ENCODE measurements at places on chromosomes 3 and 15.

GRCh38 chr3:60095516-60095915 lies 1045.7 kb upstream of the CFAP20DC start:
- DNase-seq: no peak
- H3K27ac ChIP-seq: no peak overlapping the region
- no peak overlapping the region for H3K4me3 ChIP-seq
- H3K36me3 ChIP-seq: no peaks in the 10 kb centered on the region
- no peaks in the 10 kb centered on the region for H3K4me1 ChIP-seq
- no peaks in the 10 kb centered on the region for H3K27me3 ChIP-seq

- no peak overlapping the region for H3K4me3 ChIP-seq
- no peaks in the 10 kb centered on the region for H3K36me3 ChIP-seq
- H3K27ac ChIP-seq: no peak overlapping the region
- peaks cover 46% of the 10 kb centered on the region for H3K27me3 ChIP-seq
- no peaks in the 10 kb centered on the region for H3K4me1 ChIP-seq
- no peak for DNase-seq
Observed at GRCh38 chr15:58074452-58074851, 8.9 kb upstream of the ALDH1A2 start.

DNA sequence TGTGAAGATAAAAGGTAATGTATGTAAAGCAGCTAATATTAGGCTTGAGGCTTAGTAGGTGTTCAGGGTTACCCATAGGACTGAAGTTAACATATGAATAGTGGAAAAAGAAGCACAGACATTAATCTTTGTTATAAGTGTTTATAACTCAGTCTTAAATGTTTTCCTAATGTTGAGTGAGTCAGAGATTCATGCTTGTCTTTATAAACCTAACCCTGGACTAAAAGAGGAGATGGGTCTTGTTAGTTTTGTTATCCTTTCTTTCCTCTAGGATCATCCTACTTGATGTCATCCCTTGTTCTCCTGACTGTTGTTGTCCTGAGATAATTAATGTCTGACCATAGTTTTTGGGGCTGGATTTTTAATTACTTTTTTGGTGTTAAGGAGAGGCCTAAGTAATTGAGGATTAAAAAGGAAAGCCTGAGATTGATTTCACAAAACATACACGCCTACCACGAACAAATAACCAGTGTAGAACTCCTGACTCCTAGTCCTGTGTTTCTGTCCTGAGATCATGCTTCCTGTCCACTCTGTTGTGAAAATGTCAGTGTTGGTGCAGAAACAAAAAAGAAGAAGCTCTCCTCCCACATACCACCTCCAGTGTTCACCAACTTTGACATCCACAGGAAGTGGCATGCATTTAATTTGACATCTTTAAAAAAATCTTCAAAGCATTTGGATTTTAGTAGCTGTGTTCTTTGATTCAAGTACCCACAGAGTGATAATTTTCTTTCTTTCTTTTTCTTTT lies 8.4 kb downstream of the MITF start:
- no peaks in the 10 kb centered on the region for H3K27me3 ChIP-seq
- no peak for DNase-seq
- peaks cover 33% of the 10 kb centered on the region for H3K4me1 ChIP-seq
- H3K4me3 ChIP-seq: no peak overlapping the region
- no peaks in the 10 kb centered on the region for H3K36me3 ChIP-seq

DNA sequence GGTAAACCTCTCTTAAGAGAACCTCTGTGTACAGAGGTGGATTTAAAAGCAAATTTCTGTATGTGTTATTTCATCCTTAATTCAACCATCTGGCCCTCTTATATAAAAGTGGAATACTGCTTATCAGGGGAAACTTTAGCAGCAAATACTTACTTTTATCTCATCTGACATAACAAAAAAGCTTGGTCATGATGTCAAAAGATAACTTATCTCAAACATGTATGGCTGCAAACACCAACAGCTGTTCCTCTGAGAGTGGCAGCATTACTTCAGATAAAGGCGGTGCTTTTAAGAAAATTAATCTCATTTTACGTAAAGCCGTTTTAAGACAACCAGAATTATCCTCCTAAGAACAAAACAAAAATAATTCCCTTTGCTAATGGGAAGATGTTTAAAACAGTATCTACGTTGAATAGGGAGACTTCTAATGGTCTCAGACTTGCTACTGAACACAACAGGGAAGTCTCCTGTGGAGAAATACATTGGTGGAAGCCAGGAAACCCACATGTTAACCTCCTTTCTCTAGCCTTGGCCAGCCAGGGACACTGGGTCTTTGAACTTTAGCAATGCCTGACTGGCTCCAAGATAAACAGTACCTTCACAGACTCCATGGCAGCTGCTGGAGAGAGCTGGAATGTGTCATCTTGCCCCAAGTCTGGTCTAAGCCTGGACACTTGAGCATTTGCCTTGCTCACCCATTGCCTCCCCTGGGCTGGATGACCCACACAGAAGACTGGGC lies 18.1 kb downstream of the ARRDC4 start:
- H3K36me3 ChIP-seq: peaks cover 2% of the 10 kb centered on the region
- H3K27ac ChIP-seq: no peak overlapping the region
- no peaks in the 10 kb centered on the region for H3K4me1 ChIP-seq
- DNase-seq: no peak
